ENCODE measurements at places on chromosomes 7 and 10.

GRCh38 chr7:107150375-107151073, 18.3 kb upstream of the HBP1 start:
- DNase-seq = peak; percentile 37

- no peak for DNase-seq
Observed at GRCh38 chr10:123807444-123808035, 84.1 kb downstream of the CPXM2 start.

DNA sequence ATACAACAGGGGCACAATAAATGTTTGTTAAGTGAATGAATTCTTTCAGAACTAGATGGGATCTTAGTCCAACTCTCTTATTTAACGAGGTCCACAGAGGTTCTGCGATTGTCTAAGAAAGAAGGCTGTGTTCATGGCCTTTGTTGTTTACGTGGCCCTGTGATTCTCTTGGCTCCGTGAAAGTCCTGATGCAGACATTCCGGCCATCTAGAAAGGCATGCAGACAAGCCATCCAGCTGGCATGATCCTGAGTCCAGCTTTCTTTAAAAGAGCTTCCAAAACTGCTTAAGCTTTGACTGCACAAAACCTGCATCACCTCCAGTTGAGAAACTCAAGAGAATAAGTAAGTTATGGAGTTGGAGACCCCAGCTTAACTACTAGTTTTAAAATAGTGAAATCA, 26.0 kb downstream of the EGFR start:
- DNase-seq = no peak

DNA sequence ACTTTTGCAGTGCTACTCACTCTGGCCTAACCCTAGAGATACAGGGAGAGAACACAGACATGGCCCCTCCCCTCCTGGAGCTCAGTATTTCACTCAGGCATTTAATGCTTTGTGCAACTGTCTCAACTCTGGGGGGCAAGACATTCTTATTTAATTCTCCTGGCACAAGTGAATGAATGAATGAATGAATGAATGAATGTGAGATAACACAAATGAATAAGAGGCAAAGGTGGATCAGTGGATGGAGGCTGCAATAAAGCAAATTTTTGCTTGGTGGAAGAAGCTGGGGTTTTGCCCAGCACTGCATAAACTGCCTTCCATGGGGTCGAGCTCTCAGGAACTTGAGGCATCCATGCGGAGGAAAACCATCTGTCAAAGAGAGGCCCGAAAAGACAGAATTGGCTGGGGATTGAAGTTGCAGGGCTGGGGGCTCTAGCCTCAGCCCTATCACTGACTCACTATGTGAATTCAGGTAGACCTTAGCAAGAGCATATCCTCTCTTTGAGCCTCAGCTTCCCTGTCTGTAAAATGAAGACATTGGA, 441.4 kb upstream of the ZMIZ1 start:
- no peak for DNase-seq

DNA sequence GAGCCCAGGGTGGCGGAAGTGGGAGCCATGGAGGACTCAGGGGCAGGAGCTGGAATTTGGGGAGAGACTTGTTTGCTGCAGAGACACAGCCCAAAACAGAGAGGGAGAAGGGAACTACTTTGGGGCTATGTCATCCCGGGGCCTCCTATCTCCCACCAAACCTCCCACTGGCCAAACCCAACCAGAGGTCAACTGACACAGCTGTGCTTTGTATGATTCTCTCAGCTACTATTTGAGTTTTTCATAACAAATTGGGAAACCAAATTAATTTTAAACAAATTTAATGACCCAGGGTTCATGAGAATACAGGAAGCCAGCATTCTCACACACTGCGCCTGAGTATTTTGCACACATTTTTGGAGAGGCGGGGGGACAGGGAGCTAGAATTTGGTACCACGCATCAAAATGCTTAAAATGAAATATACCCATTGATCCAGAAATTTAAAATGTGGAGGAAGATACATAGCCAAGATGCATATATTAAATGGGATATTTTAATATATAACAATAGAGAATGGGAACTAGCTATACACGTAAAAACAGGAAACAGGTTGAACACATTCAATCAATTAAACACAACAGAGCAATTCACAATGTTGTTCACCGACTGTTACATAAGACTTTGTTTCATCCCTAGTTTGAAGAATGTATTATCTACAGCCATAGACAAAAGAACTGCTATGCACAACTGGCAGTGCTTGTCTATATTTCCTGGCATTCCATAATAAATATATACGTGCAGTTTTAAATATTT, 105.3 kb downstream of the PARD3 start:
- no peak for DNase-seq

DNA sequence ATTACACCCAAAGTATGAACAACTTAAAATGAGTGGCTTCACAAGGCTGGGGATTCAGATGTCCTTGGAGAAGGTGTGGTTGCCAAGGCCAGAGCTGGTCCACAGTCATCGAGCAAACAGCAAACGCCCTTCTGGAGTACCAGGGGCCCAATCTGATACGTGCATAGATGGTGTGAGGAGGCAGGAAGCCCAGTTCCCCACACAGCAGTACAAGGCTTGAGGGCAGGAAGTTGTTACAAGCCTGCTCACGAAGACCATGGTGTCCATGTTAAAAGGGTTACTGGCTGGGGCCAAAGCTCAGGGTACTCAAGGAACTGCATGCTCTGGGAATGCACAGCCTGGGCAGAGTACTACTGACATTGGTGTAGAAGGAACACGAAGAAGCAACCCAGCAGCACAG, 4.6 kb upstream of the ANKRD26 start:
- DNase-seq = no peak
